ENCODE measurements at places on chromosomes 7 and 10.
A peak's percentile ranks its signal among the peaks of the same experiment; 100 is the strongest.

DNA sequence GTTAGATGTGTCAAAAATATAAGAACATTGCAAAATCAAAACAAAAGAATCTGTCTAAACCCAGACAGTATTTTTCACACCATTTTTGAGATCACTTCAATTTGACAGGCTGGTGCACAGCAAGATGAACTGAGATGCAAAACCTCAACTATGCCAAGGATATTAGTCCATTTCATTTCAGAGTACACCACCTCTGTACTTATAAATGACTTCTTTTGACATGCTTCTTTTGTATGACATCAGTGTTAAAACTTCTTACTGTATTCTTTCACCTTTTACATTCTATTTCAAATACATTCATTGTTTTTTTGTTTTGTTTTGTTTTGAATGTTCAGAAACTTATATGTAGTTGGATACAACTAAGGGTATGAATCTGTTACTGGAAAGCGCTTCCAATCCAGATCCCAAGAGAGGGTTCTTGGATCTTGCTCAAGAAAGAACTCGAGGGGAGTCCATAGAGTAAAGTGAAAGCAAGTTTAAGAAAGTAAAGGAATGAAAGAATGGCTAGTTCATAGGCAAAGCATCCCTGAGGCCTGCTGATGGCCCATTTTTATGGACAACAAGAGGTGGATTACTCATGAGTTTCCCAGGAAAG lies 23.5 kb upstream of the GPR141 start:
- DNase-seq = no peak

GRCh38 chr10:119677904-119678755 lies 26.9 kb downstream of the BAG3 start:
- no peak for DNase-seq

DNA sequence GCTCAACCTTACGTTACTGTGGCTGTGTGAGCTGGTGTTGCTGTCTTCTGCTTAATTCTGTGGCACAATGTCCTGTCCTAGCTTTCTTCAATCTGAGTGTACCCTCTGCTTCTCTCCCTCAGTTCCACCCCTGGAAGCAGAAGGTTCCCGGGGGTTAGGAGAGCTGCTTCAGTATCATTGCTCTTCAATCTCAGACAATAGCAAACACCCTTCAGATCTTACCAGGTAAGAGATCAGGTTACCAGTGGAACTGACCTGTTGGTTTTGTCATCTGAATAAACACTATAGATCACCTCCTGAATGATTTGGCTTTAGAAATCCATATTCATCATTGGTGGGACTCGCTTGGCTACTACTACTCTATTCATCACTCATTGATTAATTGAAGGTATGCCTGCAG lies 48.4 kb downstream of the DNAJB9 start:
- DNase-seq = no peak

- DNase-seq = no peak
Observed at GRCh38 chr7:151744051-151744580, 132.8 kb downstream of the PRKAG2 start.

- no peak for DNase-seq
Observed at GRCh38 chr7:142733271-142733670, 16.0 kb upstream of the PRSS1 start.

DNA sequence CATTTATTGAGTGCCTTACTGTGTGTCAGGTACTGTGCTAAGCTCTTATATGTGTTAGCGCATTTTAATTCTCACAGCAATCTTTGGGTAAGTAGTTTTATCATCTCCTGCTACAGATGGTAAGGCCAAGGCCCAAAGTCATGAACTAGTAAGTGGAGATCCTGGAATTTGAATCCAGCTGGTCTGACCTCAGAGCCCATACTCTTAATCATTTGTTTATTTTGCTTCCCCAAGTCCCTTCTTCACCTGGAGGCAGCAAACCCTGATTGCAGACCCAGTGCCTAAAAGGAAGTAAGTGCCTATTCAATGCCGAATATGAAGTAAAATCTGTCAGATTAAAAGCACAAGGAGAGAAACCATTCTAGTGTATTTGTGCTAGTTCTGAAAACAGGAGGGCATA lies 182.9 kb upstream of the TCF7L2 start:
- DNase-seq = no peak

- DNase-seq = no peak
Observed at GRCh38 chr7:87032604-87033339, 26.7 kb downstream of the ELAPOR2 start.

DNA sequence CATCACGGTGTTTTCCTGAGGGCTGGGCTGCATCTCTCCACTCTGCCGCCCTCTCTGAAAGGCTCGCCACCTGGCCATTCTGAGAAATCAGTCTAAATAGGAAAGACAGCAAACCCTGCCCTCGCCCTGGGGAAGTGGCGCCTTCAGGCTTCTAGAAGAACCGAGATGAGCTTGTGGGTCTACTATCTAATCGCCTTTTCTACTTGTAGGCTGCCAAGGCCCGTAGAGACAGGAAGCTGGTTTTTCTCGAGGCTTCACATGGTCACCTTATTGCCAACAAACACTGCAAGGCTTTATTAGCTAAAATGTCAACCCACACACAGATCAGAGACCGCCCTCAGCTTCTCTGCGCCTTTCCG lies 21.4 kb downstream of the LAT2 start:
- DNase-seq = no peak

GRCh38 chr7:44638611-44639557 lies 32.5 kb downstream of the OGDH start:
- peak; percentile 85 for DNase-seq

GRCh38 chr10:48456361-48456804 lies 148.5 kb downstream of the ARHGAP22 start:
- DNase-seq = no peak

GRCh38 chr10:123157210-123157609 lies 3.0 kb downstream of the BUB3 start:
- DNase-seq = no peak
